Stimulated activated CD4-positive, alpha-beta T cell treated with anti-CD3 and anti-CD28 coated beads, Interleukin-4, amount 100 ng/mL, for 1 hour (primary cell): ENCODE measurements at places on chromosomes 5 and 9.

GRCh38 chr9:76363032-76363395 lies 31.2 kb downstream of the RFK start:
- DNase-seq = no peak

DNA sequence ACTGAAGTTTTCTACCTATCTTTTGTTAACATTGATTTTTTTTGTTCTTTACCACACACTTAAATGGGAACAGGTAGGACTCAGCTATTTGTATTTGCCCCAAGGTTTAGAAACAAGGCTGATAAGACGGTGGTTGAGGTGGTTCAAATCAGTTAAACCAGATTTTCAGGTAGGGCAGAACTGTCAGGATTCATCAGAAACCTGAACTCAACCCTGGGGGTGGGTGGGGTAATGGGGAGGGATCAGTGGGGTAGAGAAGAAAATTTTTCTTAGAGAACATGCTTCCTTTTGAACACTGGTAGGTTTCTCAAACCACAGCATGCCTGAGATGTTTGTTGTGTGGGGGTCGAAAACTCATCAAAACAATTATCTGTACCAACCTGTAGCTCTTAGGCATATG lies 113.0 kb downstream of the BASP1 start:
- no peak for DNase-seq

GRCh38 chr5:79392776-79393175 lies 121.2 kb downstream of the HOMER1 start:
- no peak for DNase-seq

DNA sequence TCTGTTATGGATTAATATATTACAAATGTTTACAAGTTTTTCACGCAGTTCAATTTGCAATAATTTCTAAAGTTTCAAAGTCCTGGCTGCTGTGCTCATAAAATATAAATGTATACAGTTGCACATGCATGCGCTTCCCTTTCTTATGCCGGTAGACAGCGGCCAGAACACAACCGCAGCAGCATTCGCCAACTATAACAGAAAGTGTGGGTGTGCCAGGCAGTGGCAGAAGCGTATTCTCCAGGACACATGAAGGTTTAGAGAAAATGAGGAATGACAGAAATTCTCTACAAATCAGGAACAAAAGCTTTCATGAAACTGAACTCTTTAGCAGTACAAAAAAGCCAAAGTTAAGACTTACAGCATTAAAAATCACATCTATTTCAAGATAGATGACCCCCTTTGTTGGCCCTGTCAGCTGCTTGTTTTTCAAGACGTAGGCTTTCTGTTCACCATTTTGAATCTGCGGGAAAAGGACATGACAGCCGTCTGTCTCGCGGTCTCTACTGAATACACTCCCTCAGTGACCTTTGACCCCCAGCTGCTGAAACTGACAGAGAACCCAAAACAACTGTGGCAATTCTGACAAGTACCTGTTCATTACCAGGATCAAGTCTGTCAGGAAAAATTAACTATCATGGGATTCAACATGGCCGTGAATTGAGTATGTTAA lies 252.2 kb downstream of the SLF1 start:
- no peak for DNase-seq

GRCh38 chr5:14895301-14895700 lies 23.7 kb upstream of the ANKH start:
- DNase-seq = no peak

- no peak for DNase-seq
Measured at GRCh38 chr9:72361217-72361616, 3.8 kb downstream of the ZFAND5 start.

- DNase-seq = no peak
Measured at GRCh38 chr9:2681981-2682380, 35.3 kb upstream of the KCNV2 start.

DNA sequence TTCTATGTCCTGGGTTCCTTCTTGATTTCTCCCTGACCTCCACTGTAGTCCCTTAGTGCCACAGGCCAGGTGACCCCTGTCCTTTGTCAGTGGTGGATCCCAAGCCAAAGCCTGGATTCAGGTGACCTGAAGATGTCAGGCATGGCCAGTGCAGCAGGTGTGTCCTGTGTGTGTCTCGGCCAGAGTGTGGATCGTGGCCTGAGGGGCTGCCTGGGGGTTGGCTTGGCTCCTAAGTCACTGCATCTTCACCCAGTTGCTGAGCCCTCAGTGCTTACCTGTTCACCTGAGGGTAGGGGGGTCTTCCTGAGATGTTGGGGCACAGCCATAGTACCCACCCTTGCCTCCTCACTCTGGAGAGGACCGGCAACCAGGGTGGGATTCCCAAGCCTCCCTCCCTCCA lies 61.8 kb upstream of the PITX1 start:
- DNase-seq = no peak

- no peak for DNase-seq
Measured at GRCh38 chr5:167853421-167853820, 438.0 kb upstream of the WWC1 start.

GRCh38 chr9:122860319-122861142 lies 32.1 kb upstream of the PDCL start:
- no peak for DNase-seq

DNA sequence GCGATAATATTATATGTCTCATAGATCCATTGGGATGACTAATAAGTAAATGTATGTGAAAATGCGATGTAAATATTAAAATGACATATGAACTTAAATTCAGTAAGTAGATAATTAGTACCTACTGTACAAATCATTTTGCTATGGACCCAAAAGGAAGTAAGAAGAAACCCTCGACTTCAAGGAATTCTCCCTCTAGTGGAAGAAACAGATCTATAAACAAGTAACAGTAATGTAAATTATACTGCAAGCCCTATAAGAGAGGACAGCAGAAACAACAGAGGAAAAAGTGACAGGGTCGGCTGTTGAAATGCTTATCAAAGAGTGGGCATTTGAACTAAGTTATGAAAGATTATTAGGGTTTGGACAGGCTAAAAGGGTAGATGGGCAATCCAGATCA lies 320.3 kb downstream of the DMAC1 start:
- no peak for DNase-seq

- no peak for DNase-seq
Measured at GRCh38 chr5:40585537-40586267, 94.0 kb upstream of the PTGER4 start.

GRCh38 chr9:85013703-85014102 lies 344.2 kb downstream of the NTRK2 start:
- no peak for DNase-seq

DNA sequence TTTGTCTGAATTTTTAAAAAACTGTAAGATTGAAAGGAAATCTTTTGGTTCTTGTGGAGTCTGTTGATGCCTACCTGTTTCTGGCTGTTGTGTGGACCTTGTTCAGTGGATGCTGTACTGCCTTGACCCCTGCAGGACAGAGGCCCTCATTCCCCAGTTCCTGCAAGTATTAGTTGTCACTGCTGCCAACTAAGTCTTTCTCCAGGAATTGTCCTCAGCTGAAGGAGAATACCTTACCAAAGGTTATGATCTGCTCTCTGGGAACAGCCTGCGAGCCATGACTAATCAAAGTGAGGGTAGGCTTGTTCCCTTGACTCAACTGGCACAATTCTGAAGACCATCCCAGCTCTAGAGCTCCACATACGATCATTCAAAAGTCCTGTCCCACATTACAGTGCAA lies 145.3 kb upstream of the FST start:
- no peak for DNase-seq

- no peak for DNase-seq
Measured at GRCh38 chr5:72448368-72448767, 58.8 kb downstream of the ZNF366 start.

- DNase-seq = peak; percentile 51
Measured at GRCh38 chr5:378301-378891, 56.9 kb downstream of the AHRR start.

DNA sequence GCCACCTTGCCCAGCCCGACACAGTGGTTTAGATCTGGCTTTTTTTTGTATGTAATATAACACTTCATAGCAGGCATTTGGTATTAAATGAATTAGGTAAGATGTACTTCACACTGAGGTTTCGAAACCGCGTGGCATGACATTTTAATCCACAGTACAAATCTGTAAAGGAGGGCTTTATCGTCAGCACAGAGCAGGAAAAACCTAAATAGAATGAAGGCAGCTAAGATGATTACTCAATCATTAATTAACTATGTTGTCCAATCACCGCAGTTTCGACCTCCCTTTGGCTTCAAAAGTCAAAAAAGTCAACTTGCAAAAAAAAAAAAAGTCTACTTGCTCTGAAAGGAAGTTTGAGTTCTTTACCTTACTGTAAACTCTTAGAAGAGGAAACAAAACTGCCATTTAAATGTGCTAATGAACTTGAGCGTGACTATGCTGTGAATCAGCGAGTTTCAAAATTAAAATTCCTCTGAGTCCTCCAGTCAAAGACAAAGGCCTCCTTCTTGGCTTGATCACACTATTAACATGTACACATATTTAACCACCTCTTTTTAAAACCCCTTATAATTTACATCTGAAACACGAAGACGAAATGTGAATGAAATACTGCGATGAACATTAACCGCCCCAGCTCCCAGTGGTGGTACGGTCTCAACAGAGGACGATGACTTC lies 698 bp upstream of the SEC24A start:
- peak; percentile 25 for DNase-seq

DNA sequence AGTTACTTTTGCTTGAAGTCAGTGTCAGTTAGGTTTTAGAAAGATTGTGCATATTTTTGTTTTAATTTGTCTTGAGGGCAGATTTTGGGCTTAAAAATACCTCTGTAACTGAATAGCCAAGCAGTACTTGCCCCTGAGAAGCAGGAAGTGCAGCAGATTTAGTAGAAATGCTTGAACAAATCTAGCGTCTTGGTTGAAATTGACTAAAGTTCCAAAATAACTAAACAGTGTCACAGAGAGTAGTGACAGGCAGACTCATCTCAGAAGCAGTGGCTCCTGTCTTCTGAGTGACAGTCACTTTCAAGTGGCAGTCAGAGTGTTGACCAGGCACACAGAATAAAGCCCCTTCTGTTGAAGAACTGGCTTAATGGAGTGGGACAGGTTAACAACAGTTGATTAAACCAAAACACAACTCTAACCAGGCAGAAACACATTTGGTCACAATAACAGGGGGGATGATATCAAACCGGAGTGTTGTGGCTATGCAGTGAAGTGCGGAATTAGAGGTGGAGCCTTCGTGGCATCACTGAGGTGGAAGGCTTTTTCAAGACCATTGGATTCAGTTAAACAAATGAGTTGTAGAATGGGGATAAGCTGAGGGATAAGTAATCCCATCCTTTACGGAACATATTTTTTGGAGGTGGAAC lies 29.1 kb downstream of the TRIO start:
- DNase-seq = no peak

GRCh38 chr5:56984445-56984844 lies 32.5 kb upstream of the MIER3 start:
- DNase-seq = no peak

DNA sequence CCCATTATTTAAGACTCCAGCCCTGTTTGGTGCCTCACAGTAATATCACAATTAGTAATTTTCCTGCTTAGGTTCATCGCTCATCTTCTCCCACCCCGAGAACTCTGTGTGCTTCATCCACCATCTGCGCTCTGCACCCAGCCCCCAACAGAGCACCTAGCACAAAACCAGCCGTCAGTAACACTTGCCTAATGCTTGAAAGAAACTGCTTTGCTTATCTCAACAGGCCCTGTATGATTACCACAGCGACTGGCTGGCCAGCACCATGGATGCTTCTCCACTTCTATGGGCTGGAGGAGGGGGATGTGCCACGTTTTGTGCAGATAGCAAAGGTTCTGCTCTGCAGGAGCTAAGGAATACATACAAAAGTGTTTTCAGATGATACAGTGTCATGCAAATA lies 166.8 kb downstream of the SPOCK1 start:
- no peak for DNase-seq

DNA sequence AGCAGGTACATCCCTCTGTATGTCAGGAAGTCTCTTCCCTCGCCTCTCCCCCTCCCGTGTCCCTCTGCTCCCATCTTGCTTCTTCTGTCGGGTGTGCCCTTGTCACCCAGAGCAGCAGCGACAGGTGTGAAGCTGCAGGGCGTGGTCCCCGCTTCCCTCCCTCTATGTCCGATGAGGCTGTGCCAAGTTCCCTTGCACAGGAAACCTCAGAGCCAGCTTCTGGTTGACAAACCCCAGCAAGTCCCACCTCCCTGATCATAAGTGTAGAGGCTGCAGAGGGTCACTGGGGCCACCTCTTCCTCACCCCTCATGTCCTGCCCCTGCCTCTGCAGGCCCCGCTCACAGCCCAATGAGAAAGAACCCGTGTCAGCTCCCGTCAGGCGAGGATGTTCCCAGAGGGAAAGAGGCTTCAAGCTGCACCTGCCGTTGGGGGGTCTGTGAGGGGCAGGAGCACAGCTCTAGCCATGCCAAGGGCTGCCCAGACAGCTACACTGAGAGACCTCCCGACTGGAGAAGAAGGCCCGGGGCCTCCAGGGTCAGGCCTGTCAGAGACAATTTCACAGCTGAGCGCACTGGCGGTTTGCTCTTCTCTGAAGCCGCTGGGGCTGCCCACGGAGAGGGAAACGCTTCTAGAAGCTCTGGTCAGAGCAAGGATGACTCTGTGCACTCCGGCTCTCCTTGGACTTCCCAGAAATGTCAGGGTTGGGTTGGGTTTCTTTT lies 73.3 kb downstream of the AK8 start:
- DNase-seq = no peak

- no peak for DNase-seq
Measured at GRCh38 chr9:108586471-108587139, 269.2 kb downstream of the ACTL7B start.

- no peak for DNase-seq
Measured at GRCh38 chr9:80946496-80947170, 742.7 kb downstream of the TLE1 start.

GRCh38 chr9:131578731-131579504 lies 33.6 kb downstream of the PRRT1B start:
- DNase-seq = peak; percentile 45

DNA sequence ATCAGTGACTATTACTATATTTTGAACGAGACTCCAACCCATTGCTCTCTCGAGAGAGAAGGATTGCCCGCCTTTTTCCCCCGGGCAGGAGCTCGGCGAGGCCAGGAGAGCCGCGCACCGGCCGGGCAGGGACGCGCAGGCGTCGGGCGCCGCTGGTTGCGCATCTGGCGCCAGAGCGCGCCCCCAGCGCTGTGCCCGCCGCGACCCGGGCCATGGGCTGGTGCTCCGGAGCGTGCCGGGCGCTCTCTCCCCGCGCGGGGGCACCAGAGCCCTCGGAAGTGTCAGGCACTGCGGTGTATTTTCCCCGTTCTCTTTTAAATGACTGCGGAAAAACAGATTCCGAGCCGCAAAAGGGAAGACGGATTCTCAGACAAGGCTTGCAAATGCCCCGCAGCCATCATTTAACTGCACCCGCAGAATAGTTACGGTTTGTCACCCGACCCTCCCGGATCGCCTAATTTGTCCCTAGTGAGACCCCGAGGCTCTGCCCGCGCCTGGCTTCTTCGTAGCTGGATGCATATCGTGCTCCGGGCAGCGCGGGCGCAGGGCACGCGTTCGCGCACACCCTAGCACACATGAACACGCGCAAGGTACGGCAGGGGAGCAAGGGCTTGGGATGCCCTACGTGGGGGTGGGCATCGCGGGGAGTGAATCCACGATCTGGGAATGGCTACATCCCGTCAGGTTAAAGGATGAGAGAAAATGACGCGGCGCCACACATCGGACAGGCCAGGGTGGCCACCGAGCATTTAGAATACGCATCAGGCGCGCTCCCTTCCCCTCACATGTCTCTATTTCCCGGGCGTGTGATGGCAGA lies 1.1 kb upstream of the NTRK2 start:
- peak; percentile 32 for DNase-seq
